ENCODE measurements at places on chromosomes 5 and 9. TPM values are rescaled to one million over a fixed set of nuclear protein-coding genes. Genes with fewer than 3 reads are reported as not detected.

GABBR2 gene
- total RNA-seq = 20.3 TPM

KIAA0825 gene
- 3.9 TPM for total RNA-seq

NUTM2G gene
- not detected for total RNA-seq

GPR150 gene
- total RNA-seq = under 0.01 TPM

COL5A1 gene
- 21.1 TPM for total RNA-seq

SPACA9 gene
- total RNA-seq = 1.1 TPM

SPATA31D4 gene
- total RNA-seq = not detected

FGFR4 gene
- 0.90 TPM for total RNA-seq

THOC3 gene
- total RNA-seq = 64.7 TPM

TMEM232 gene
- 0.56 TPM for total RNA-seq

SLC2A6 gene
- total RNA-seq = 2.9 TPM

CCDC192 gene
- not detected for total RNA-seq

ADRB2 gene
- total RNA-seq = 3.4 TPM

OTP gene
- total RNA-seq = not detected

TNC gene
- total RNA-seq = 170 TPM

SPINK14 gene
- not detected for total RNA-seq

GABRP gene
- total RNA-seq = not detected

PCDH12 gene
- 0.18 TPM for total RNA-seq

PLGRKT gene
- 13.6 TPM for total RNA-seq

C9orf153 gene
- total RNA-seq = not detected

PCDHA1 gene
- not detected for total RNA-seq

ADCY2 gene
- total RNA-seq = not detected

SPINK13 gene
- total RNA-seq = not detected

NDUFS6 gene
- 26.9 TPM for total RNA-seq

TNFSF8 gene
- total RNA-seq = not detected

DRD1 gene
- 0.18 TPM for total RNA-seq

DNM1 gene
- 13.6 TPM for total RNA-seq

CCL27 gene
- total RNA-seq = 0.18 TPM

Data from IMR-90 (cell line).